ENCODE measurements at places on chromosomes 3 and 15. TPM values are rescaled to one million over a fixed set of nuclear protein-coding genes. Genes with fewer than 3 reads are reported as not detected.

- DNase-seq: no peak
These were observed 42.4 kb upstream of the KY start for GRCh38 chr3:134693226-134693625.

GRCh38 chr15:72923289-72923688 is 129.0 kb upstream of the NEO1 start:
- no peak for DNase-seq

GRCh38 chr3:170128977-170129431 is 52.5 kb downstream of the PHC3 start:
- DNase-seq: no peak

DNA sequence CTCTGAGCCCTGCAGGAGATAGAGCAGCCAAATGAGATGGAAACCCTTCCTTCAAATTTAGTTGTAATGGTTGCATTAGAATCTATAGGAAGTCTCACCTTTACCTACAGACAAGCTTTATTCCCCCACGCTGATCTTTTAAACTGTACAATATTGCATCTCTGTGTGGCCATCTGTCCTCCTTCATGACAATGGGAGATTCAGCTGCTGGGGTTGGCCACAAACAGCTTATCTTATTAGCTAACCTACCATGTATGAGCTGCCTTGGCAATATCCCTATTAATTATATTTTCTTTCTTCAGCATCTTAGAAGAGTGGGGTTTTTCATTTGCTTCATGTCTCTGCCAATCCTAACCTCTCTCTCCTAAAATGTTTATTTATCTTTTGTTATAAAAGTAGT is 238.7 kb upstream of the NR2E3 start:
- DNase-seq: no peak

The TRIM42 gene
- polyA plus RNA-seq: not detected
